ENCODE measurements at places on chromosomes 16 and 17.

DNA sequence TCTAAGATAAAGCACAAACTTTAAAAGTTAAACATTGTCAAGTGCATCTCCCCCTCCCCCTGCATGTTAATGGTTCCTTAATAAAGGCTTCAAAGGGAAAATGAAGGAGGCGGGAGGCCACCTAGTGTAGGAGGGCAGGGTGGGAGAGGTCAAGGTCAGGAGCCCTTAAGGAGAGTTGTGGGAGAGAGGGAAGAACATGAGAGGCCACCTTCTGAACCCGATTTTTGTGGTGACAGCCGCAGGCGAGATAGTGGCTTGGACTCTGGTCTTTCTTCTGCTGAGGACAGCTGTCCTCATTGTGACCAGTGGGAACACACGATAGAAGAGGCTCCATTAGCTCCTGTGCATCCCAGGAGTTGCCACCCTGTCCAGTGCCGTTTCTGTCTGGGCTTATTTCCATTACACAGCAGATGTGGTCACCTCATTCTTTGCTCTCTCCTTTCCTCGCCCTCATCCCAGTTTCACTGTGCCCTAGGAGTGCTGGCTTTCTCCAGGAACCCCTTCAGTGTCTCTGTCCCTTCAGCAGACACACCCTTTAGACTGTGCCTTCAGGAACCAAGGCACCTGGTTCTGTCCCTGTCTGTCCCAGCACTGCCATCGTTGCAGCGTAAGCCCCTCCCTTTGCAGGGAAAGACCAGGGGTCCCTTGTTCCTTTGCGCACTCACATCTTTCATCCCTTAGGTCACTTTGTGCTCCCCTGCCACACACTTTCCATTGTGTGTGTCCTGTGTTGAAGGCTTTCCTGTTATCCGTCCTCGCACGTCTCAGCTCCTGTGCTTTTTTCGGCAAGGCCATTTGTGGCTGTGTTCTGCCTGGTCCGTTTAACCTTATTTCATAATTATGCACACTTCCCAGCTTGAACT is 7.5 kb downstream of the SEC14L1 start:
- DNase-seq, result no peak

DNA sequence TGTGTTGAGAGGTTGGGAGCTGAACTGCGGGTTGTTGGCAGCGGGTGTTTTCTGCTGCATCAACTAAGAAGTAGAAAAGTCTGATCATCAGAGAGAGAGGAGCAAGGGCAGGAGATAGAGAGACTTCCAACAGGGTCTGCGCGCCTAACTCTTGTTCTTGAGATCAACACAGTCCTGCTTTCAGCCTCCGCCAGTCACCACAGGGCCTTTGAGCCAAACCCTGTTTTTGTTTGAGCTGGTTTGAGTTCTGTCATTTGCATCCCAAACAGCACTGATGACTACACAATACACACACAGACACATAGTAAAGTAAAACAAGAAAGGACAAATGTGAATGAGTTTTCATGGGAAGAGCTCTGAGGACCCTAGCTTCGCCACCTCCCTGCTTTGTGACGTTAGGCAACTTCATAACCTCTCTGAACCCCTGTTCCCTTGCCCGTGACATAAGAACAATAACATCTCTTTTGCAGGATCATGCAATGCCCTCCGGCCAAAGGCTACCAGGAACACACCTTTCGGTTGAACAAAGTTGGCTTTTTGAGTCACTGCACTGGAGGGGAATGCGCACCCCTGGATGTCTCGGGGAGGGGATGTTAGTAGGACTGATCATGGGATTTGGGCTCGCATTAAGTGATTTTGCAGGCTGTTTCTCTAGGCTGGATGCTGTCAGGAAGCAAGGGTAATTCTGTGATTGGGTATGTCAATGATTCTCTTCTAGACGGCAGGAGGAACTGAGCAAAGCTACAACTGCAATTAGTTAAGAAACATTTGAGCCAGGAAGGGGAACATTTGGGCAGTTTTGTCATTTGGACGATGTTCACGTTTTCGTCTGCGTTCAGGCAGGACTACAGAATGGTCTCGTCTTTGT is 92.3 kb downstream of the C16orf78 start:
- DNase-seq, result no peak

DNA sequence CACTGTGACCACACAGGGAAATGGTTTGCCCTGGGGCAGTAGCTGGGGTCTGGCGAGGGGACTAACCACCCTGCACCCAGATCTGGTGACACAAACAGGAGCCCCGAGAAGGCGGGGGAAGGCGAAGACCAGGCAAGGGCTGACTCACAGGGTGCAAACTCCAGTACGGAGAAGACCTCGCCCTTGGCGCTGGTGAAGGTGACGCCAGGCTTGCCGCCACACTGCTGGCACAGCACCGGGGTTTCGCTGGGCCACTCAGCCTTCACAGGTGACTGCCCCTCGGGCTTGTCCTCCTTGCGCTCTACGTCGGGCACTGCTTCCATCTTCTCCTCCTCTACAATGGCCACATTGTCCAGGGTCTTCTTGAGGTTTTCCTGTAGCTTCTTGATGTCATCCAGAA is 11.6 kb downstream of the SPHK1 start:
- DNase-seq, result no peak

DNA sequence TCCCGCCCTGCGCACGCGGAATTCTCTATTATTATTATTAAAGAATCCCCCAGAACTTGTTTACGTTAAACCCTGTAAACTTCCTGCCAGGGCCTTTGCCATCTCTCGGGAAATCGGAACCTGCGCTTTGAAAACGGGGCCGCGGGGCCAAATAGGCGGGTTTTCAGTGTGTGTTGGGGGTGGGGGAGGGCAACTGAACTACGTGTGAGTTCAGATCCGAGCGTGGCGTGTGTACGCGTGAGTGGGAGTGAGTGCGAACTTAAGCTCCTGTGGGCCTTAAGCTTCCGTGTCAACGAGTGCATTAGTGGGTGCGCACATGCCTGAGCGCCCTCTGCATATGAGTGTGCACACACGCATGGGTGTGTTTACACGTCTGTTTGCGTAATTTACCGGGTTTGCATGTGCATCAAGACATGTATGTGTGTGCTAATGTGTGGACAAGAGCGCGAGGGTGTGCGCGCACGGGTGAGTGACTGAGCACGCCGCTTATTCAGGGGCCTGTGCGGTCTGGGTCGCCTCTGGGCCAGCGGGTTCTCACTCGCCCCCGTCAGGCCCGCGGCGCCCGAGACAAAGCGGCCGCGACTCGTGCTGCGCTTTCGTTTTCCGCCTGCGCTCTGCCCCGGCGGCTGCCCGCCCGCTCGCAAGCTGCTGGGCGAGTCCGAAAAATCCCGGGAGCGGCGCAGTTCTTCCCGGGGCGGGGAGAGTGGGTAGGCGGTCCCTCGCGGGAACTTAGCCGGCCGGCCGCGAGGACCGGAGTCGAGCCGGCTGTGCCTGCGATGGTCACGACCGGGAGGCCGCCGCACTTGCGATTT is 1.2 kb upstream of the FOXF1 start:
- no peak for DNase-seq

DNA sequence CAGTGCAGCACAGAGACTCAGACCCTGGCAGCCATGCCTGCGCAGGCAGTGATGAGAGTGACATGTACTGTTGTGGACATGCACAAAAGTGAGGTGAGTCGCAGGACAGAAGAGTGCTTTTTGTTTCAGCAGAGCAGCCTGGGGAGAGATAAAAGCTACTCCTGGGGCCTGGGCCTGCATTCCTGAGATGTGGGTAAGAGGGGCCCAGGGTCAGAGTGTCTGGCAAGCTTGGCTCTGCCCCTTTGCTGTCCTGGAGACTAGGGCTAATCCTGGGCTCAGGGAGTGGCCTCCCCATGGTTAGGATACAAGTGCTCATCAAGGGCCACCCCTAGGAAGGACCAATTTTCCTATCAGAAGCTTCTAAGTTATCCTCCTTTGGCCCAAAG is 4.8 kb upstream of the ERBB2 start:
- no peak for DNase-seq

DNA sequence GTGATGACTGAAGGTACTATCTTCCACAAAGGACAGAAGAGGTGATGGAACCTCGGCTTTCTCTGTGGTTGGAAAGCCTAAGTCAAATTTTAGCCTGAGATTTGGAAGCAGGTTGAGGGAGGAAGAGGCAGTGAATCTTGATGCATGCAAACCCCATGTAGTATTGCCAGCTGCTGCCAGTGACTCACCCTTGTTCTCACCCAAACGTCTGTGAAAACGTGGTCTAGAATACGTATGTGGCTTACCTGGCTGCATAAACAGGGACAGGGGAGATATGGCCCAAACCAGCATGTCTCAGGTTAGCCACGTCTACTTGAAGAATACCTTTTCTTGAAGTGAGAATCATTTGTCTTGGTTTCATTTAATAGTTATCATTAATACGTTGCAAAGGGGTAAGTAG is 438.0 kb upstream of the MAF start:
- DNase-seq, result no peak

DNA sequence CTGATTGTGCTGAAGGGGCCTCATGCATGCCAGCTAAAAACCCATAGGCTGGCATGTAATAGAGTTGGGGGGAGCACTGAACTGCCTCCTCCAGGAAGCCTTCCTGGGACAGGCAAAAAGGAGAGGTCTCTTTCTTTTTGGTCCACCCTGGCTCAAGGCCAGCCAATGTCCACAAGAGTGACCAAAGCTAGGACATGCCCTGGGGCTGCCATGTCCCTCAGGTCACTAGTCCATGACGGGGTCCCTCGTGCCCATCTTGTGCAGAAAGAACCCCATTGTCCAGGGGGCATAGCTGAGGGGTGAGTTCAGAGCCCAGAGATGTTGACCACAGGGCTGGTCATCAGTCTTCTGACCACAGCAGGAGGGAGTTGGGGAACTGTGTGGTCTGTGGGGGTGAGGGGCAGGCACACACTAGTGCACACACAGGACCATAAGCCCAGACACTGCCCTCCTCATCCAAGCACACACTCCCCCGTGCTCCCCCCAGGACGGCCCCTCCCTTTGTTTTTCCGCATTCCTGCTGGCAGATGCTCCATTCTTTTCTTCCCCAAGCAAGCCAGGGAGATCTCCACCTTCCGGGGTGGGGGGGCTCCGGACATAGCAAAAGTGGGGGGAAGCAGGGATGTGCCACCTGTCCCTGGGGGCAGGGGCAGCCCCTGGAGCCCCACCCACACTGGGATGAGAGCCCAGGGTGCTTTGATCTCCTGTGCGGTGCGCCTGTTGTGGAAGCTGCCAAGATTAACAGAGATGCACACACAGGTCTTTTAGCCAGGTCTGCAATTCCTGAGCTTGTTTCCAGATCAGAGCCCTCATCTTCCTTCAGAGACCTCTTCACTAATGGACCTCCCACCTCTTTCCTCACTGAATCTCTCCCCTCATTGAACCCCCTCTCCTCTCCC is 25.2 kb upstream of the PHB1 start:
- no peak for DNase-seq

- peak; percentile 61 for DNase-seq
These were observed 21.4 kb downstream of the RPS6KB1 start for GRCh38 chr17:59914274-59914854.

GRCh38 chr17:69815406-69815805 is 259.6 kb upstream of the KCNJ16 start:
- DNase-seq, result no peak

DNA sequence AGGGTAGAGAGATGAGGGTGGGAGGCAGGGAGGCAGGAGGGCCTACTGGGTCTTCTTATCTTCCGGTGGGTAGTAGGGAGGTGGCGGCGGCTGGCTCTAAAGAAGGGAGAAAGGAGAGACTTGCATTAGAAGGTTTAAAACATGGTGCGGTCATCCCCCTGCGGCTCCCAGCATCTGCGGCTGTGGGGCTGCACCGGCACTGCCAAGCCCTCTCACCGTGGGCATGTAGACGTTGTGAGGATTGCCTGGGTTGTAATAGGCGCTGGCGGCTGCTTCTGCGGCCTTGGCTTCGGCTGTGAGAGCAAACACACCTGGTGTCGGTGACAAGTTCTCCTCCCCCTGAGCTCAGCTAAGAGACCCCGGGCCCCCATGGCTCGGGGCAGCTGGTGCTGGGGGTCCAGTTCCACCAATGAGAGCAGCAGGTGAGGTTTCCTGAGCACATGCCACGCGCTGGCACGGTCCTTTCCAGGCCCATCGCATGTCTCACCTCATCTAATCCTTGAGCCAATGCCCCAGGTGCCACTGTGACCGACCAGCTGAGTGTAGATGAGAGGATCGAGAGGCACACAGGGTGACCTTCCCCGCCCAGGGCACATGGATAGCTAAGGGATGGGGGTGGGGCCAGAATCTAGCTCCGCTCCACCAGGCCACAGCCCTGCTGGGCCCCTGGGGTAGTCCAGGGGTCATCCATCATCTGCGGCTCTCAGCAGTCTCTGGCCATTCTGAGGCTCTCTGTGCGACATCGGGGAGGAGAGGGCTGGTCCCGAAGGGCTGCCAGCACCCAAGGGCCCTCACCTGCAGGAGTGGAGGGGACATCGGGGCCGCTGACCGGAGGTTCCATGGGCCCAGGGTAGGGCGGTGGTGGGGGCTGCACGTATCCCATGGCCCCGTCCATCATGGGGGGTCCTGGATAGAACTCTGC is 2.7 kb upstream of the UNC13D start:
- no peak for DNase-seq

- no peak for DNase-seq
These were observed 49.2 kb upstream of the CBFA2T3 start for GRCh38 chr16:89026121-89026612.

- DNase-seq, result no peak
These were observed 999 bp upstream of the FLYWCH2 start for GRCh38 chr16:2881783-2882649.

- DNase-seq, result no peak
These were observed 3.1 kb downstream of the ERI2 start for GRCh38 chr16:20803192-20803560.

GRCh38 chr17:7857713-7858521 is at the start of gene CYB5D1:
CYB5D1 (plus strand) TSS chr17:7858003; CDS start chr17:7858135, 132 bp downstream.
- DNase-seq, result peak; percentile 97

DNA sequence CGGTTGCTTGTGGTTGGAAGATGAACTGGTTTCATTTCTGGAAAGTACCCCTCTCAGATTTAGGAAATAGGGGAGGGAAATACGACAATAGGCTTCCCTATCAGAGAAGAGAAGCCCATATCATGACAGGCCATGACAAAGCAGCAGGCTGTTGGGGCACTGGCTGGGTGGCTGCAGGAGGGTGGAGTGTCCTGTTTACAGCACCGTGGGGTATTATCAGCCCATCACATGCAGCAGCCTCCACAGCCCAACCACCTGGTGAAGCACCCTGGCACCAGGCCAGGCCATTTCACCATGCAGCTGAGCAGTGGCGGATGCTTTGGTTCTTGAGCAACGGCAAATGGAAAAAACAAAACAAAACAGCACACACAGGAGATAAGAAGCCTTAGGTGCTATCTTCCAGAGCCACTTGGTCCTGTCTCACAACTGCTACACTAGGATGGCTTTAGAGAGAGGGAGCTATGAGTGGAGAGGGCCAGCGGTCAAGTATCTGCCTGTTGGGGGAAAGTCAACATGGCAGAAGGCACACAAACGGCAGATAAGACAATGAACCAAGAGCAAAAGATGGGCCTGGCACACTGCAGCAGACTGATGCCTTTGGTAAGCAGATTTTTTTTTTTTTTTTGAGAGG is 24.2 kb downstream of the FAM117A start:
- DNase-seq, result peak; percentile 18
